ENCODE measurements at places on chromosomes 4 and X. TPM values are rescaled to one million over a fixed set of nuclear protein-coding genes. Genes with fewer than 3 reads are reported as not detected.

The YY2 gene
- total RNA-seq = 1.1 TPM

The BBS12 gene
- 0.56 TPM for total RNA-seq

The TLR1 gene
- total RNA-seq = 13.4 TPM

The NHS gene
- 0.14 TPM for total RNA-seq

The ZNF81 gene
- total RNA-seq = 7.2 TPM

Data from CD8-positive, alpha-beta T cell (primary cell).